ENCODE measurements at places on chromosomes 3 and 15. TPM values are rescaled to one million over a fixed set of nuclear protein-coding genes. Genes with fewer than 3 reads are reported as not detected.
A peak's percentile ranks its signal among the peaks of the same experiment; 100 is the strongest.

GRCh38 chr3:11624161-11624560 is 19.6 kb downstream of the VGLL4 start:
- no peaks in the 10 kb centered on the region for H3K27me3 ChIP-seq
- no peak overlapping the region for H3K27ac ChIP-seq
- peak; percentile 61 for DNase-seq
- no peak overlapping the region for H3K4me3 ChIP-seq
- H3K4me1 ChIP-seq: peaks cover 8% of the 10 kb centered on the region

- no peak for DNase-seq
- no peaks in the 10 kb centered on the region for H3K27me3 ChIP-seq
- no peaks in the 10 kb centered on the region for H3K36me3 ChIP-seq
- no peaks in the 10 kb centered on the region for H3K4me1 ChIP-seq
Observed at GRCh38 chr3:87837076-87837475, 221.7 kb downstream of the CGGBP1 start.

DNA sequence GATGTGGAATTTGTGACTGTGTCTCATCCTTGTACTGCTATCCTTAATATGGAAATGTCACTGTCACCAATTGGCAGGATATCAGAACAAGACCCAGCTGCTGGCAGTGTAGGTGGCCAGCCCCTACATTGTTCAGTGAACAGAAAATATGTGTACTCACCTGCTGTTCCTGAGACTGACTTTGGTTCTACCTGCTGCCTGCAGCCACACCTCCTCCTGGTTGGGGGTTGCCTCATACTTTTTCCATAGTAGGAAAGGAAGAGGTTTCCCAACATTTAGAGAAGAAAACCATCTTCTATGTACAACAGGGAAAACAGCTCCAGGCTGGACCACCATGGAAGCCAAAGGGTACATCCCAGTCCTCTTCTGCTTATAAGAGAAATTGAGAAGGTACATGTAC is 35.9 kb downstream of the SLC12A1 start:
- peaks cover 2% of the 10 kb centered on the region for H3K27me3 ChIP-seq
- no peaks in the 10 kb centered on the region for H3K4me1 ChIP-seq
- H3K36me3 ChIP-seq: no peaks in the 10 kb centered on the region
- DNase-seq: no peak
- H3K4me3 ChIP-seq: no peak overlapping the region

DNA sequence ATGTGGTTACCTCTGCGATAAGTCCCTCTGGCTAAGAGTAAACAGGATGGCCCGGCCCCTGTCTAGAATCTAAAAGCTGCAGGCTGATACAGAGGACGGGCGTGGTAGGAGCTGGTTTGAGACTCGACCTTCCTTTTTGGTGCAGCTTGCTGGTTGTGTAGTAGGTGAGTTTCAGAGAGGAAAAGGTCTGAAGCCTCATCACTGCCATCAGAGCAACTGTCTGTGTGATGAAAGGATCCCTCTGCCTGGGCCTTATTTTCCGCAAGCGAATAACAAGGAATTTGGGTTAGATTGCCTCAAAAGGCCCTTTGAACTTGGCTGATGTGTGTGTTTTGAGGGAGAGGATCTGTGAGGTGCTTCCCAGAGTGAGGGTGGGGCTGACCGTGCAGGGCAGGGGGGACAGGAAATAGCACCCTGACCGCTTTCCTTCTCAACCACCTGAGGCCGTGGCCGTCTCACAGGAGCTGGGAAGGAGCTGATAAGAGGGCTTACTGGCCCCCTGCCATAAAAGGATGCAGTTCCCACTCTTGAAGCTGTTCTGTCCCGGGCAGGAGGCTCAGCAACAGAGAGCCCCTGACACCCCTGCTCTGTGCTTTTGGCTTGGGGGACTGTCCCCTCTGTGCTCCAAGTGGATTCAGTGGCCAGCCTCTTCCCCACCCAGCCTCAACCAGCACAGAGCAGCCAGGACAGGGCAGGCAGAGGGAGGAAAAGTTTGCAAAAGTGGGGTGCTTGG is 45.6 kb upstream of the TFRC start:
- H3K27ac ChIP-seq: no peak overlapping the region
- H3K4me3 ChIP-seq: no peak overlapping the region
- H3K27me3 ChIP-seq: peaks cover 9% of the 10 kb centered on the region
- H3K4me1 ChIP-seq: no peaks in the 10 kb centered on the region

GRCh38 chr3:99505200-99505599 is 133.2 kb upstream of the COL8A1 start:
- no peak overlapping the region for H3K4me3 ChIP-seq
- no peaks in the 10 kb centered on the region for H3K27me3 ChIP-seq
- DNase-seq: no peak
- H3K36me3 ChIP-seq: no peaks in the 10 kb centered on the region
- no peak overlapping the region for H3K27ac ChIP-seq

Gene ADAMTS7
- 0.83 TPM for total RNA-seq

Gene TLR9
- total RNA-seq: not detected

Gene IQCF6
- not detected for total RNA-seq

Gene PLSCR4
- total RNA-seq: 2.8 TPM

Gene C3orf52
- 12.5 TPM for total RNA-seq

Gene HES1
- 8.3 TPM for total RNA-seq

Measured in IMR-90 (cell line).